ENCODE measurements at places on chromosomes 3 and 15.

GRCh38 chr3:171636666-171637065, 173.6 kb downstream of the PLD1 start:
- no peak for DNase-seq

DNA sequence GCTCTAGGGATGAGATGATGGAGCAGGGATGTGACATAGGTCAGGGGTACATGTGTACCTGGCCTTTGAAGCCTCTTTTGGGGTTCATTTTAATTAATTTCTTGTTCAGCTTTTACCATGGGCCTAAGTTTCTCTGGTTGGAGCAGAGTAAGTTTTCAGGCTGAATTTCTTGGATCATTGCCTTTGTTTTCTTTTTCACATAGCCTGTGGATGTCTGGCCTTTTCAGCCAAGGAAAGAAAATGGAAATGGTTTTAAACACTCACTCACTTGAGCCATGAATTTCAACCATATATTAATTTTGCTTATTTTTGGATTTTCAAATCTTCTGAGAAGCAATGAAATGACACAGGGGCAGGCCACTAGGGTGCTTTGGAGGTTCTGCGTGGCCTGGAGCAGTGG, 30.2 kb downstream of the CACNA1D start:
- DNase-seq: no peak

DNA sequence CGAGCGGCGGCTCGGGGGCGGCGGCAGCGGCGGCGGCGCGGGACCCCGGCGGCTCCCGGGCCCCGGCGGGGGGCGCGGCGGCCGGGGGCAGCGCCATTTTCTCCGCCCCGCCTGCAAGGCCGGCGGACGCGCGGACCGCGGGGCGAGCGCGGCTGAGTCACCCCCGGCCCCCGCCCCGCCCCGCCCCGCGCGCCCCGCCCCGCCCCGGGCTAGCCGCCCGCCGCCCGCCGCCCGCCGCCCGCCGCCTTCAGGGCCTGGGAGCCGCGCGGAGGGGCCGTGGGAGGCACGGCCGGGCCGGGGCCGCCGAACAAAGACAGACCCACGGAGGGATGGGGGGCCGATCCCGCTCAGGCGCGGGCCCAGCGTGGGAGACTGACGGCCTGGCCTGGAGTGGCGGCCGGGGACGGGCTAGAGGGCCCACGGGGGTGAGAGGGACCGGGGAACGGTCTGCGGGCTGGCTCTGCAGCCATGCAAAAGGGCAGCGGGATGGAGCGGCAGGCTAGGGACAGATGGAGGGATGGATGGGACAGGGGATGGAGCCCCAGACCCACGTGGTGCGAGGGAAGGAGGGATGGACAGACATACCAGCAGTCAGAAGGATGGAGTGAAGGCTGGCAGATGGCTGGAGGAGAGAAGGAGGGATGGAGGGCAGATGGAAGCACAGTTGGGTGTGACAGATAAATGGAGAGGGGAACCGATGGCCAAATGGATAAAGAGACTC, at the start of gene EIF4E3:
TSS of gene EIF4E3 (minus strand) at position 132 of the 721 bp plus-strand sequence. CDS start at position 97, 35 bp downstream.
- peak; percentile 38 for DNase-seq

DNA sequence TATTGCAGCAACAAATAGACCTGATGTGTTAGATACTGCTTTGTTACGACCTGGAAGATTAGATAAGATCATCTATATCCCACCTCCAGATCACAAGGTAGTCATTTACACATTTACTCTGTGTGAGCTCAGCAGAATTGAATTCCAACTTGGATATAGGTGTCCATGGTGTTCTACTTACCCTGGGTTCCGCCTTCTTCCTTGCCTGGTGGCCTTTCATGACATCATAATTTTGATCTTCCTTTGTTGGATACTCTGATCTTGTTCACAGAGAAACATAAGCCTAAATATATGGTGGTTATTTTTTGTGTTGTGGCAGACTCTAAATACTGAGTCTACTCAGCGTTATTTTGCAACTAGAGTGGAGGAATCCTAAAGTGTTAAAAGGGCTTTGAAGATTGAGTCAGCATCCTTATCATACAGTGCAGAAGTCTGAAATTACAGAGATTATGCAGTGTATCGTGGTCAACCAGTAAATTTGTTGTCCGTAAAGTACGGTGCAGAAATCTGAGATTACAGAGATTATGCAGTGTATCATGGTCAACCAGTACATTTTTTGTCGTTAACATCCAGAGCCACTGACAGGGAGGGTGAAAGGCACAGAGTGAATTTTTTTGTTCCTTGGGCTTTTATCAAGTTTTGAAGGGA, 39.1 kb upstream of the GATM start:
- no peak for DNase-seq

DNA sequence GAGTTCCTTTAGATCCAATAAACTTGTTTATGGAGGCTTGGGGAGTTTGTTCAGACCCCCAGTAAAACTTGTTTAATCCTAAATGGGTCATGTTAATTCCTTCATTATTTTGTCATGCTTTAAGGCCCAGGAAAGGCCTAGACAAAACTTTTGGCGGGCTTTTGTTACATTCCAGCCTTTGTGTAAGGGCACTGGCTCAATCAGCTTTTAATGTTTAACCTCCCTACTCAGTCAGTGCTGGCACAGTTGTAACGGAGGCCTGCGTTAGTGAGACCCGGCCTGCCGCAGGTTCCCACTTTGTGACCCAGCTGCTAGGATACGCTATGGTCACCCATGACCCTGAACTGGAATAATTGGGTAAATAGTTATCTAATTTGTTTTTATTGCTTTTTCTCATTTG, 59.2 kb downstream of the OXSM start:
- no peak for DNase-seq

DNA sequence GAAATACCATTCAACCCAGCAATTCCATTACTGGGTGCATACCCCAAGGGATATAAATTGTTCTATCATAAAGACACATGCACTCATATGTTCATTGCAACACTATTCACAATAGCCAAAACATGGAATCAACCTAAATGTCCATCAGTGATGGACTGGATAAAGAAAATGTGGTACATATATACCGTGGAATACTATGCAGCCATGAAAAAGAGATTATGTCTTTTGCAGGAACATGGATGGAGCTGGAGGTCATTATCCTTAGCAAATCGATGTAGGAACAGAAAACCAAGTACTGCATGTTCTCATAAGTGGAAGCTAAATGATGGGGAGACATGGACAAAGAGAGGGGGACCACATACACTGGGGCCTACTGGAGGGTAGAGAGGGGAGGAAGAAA, 5.5 kb upstream of the MYRIP start:
- no peak for DNase-seq

DNA sequence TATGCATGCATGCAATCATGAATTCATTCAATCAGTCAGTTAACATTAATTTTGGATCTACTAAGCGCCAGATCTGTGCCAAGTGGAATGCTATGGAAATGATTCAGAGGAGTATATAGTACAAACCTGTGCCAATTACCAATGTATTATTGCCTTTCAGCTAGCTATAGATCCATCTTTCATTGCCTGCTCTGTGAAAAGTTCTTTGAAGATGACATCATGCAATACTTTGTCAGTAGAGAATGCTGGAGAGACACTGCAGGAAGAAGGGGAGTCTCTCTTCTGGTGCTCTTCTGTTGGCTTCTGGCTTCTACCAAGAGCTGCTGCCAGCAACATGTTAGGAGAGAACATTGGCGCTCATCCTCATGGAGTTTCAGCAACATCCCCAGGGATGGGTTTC, 81.0 kb upstream of the LMCD1 start:
- no peak for DNase-seq

GRCh38 chr15:59456114-59456513, 18.1 kb downstream of the FAM81A start:
- DNase-seq: peak; percentile 81

DNA sequence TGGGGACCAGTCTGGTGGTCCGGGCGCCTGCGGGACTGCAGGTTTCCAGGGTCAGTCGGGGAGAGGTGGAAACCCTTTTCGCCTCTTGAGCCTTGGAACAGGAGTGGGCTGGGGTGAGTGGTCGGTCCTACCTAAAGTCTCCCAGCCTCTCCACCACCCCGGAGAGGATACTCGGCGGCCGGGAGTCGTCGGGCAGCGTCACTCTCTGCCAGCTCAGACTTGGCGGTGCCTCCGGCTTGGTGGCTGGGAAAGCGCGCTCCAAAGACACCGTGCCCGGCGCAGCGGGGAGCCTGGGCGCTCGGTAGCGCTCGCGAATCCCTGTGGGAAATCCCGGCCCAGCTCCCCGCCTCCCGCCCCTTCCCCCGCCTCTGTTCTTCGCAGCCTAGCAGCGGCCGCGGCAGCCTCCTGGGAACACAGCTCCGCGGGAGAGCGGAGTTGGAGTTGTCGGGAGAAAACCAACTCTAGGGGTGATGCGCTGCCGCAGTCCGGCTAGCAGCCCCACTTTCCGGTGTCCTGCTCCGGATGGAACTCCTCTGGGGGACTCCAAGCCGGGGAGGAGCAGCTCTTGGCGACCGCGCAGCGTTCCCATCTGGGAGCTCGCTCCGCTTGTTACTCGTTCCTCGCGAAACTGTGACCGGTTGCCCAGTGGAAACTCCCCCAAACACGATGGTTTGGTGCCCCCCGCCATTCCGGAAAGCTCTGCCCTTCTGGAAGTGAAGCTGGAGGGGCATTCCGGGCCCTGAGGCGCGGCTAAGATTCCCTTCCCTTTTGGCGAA, 1.4 kb downstream of the EPHB1 start:
- no peak for DNase-seq

GRCh38 chr3:127822682-127823425, 539 bp upstream of the MGLL start:
- no peak for DNase-seq

DNA sequence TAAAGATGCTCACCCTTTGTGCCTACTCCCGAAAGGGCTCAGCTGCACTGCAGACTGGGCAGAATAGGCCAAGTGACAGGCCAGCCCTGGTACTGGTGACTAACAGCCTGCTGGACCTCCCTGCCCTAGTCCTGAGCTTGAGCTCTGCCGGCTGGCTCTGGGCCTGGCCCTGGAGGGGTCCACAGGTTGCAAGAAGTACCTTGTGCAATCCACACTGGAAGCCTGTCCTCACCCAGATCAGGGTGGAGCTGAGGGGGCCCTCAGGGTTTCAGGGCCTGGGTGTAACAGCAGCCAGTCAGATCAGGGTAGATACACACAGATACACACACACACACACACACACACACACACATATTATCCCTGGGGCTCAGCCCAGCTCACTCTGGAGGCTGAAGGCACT, 27.3 kb upstream of the PLA2G4D start:
- no peak for DNase-seq

GRCh38 chr15:73756390-73756789, 3.2 kb upstream of the INSYN1 start:
- DNase-seq: no peak

GRCh38 chr3:10806006-10806405, 10.0 kb upstream of the SLC6A11 start:
- no peak for DNase-seq

- DNase-seq: no peak
Observed at GRCh38 chr3:147701195-147701594, 292.0 kb downstream of the ZIC1 start.

DNA sequence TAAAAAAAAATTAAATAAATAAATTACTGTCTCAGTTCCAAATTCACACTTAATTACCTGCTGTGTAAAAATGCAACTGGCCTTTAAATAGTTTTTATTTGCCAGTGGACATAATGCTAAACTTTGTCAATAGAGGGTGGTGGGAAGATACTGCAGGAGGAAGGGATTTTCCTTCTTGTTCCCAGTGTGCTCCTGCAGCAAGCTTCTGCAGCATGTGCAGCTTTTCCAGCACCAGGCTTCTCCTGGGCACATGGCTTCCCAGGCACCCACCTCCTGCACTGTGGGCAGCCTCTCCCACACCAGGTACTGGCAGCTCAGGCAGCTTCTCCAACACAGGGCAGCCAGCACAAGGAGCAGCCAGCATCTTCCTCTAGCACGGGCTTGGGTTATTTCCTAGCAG, 29.6 kb upstream of the BBX start:
- DNase-seq: no peak

DNA sequence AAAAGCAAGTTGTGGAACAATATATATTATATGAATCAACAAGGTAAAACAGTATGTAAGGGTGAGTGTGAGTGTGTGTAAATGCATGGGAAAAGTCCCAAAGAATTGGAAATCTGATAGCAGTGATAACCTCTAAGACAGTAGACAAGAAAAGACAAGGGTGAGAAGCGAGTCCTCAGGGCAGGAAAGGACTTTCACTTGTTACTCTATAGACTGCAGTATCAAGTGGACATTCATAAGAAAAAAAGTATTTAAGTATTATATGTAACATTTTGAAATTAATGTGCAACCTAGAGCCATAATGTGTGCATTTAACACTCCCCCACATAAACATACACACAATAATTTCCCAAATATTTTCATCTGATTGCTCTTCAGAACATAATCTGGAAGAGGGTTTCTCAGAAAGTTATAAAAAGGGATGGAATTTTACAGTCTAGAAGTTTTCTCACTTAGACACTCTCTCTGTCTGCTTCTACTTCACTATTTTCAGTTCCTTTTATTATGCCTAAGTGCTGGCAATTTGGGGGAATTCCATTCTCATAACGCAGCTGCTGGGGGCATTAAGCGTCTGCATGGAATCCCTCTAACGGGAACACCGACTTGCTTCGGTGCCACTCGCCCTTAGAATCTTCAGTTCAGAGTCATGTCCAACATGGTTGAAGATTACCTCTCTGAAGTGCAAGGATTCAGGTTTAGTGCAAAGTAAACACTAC, 50.0 kb upstream of the CDIN1 start:
- DNase-seq: no peak

DNA sequence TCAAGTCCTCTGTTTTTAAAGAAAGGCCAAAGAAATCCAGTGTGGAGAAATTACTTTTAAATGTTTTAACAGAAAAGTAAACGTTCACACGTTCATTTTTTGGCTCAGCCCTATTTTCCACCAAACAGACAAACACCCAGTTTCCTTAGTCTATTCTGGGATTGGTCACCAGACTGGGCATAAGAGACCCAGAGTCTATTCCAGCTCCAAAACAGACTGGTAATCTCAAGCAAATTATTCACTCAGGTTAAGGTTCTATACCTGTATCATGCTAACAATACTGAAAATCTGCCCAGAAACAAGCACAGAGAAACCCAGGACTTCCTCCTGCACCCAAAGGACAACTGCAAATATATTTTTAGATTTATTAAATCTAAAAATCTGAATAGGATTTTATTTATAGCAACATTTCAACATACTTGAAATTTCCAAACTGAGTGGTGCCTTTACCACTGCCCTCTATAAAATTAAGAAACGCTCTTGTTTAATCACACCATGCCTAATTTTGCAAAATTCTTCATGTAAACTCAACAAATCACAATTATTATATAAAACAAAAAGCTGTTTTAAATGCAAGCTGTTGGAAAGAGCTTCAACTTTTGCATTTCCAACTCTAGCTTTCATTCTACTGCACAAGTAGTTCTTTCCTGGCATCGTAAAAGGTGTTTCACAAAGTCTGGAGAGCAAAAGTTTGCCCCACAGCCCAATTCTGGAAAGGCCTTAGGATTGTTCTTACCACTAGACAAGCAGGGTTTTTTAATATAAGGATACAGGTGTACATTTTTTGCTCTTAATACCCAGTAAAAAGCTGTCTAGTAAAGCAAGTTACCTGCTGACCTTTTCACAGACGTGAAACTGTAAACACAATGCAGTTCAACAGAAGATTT, 18.7 kb downstream of the ZNF148 start:
- DNase-seq: no peak

GRCh38 chr15:64865998-64866520, 24.3 kb downstream of the PLEKHO2 start:
- no peak for DNase-seq

- no peak for DNase-seq
Observed at GRCh38 chr15:31148297-31149087, 47.0 kb upstream of the TRPM1 start.

Data from LoVo (cell line).